ENCODE measurements at places on chromosomes 1 and 21.

GRCh38 chr1:59375321-59376220, 78.7 kb downstream of the FGGY start:
- no peaks in the 10 kb centered on the region for H3K4me1 ChIP-seq
- H3K36me3 ChIP-seq = no peaks in the 10 kb centered on the region
- no peak for DNase-seq
- no peak overlapping the region for H3K4me3 ChIP-seq
- no peaks in the 10 kb centered on the region for H3K27me3 ChIP-seq

DNA sequence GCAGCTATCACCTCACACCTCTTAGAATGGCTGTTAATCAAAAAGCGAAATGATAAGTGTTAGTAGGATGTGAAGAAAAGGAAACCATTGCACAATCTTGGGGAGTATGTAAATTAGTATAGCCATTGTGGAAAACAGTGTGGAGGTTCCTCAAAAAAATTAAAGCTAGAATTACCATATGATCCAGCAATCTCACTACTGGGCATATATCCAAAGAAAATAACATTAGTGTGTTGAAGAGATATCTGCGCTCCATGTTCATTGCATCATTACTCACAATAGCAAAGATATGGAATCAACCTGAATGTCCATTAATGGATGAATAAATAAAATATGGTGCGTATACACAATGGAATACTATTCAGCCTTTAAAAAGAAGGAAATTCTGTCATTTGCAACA, 68.9 kb downstream of the SNRPE start:
- no peaks in the 10 kb centered on the region for H3K36me3 ChIP-seq
- no peak for DNase-seq
- no peaks in the 10 kb centered on the region for H3K4me1 ChIP-seq
- no peak overlapping the region for H3K27ac ChIP-seq
- no peaks in the 10 kb centered on the region for H3K27me3 ChIP-seq

DNA sequence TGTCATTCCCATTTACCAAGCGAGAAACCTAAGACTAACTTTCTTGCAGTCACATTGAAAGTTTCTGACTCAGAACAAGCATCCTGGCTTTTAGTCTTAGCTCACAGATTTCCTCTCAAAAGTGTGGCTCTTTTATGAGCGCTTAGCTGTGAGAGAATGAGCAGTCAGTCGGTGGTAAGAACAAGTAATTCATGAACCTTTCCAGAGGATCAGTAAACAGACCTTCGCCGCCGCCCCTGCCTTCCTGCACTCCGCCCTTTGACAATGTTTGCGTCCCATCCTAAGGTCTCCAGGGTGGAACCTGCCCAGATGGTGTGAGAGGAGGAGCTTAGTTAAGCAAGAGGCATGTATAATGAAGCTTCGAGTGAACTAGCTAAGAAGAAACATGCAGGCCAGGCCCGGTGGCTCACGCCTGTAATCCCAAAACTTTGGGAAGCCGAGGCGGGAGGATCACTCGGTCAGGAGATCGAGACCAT, 142.4 kb downstream of the GLUL start:
- no peak overlapping the region for H3K4me3 ChIP-seq
- H3K27ac ChIP-seq = no peak overlapping the region
- no peaks in the 10 kb centered on the region for H3K27me3 ChIP-seq
- no peaks in the 10 kb centered on the region for H3K4me1 ChIP-seq
- no peaks in the 10 kb centered on the region for H3K36me3 ChIP-seq

- H3K4me1 ChIP-seq = peaks cover 5% of the 10 kb centered on the region
- H3K27ac ChIP-seq = no peak overlapping the region
- no peaks in the 10 kb centered on the region for H3K36me3 ChIP-seq
- no peak for DNase-seq
- H3K4me3 ChIP-seq = no peak overlapping the region
Observed at GRCh38 chr1:215526147-215526845, 40.8 kb upstream of the KCTD3 start.

DNA sequence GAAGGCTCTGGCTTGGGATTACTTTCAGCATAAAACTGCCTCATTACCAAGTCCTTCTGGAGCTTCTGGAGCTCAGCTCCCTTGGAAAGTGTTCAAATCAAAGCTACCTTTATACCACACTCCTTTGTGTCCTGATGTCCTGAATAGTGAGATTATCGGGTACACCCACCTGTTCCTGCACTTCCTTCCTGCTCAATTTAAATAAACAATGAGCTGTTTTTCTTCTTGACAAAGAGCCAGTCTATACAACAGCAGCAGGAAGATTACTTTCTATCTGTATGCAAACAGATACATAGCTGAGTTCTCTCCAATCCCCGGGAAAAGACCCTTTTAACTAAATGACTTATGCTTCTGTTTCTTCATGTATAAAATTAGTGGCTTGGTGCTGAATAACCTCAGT, 258.0 kb upstream of the FMN2 start:
- H3K4me1 ChIP-seq = no peaks in the 10 kb centered on the region
- no peaks in the 10 kb centered on the region for H3K27me3 ChIP-seq
- no peak for DNase-seq
- no peak overlapping the region for H3K4me3 ChIP-seq

GRCh38 chr1:55718758-55719671, 503.9 kb upstream of the USP24 start:
- no peaks in the 10 kb centered on the region for H3K36me3 ChIP-seq
- peak overlapping the region; percentile 6 for H3K27ac ChIP-seq
- H3K4me1 ChIP-seq = no peaks in the 10 kb centered on the region
- peak; percentile 73 for DNase-seq

- no peak for DNase-seq
- no peak overlapping the region for H3K4me3 ChIP-seq
- no peaks in the 10 kb centered on the region for H3K4me1 ChIP-seq
Observed at GRCh38 chr1:24384251-24385090, 29.1 kb downstream of the STPG1 start.

GRCh38 chr1:54310439-54311328, 95.5 kb downstream of the SSBP3 start:
- no peak overlapping the region for H3K27ac ChIP-seq
- H3K4me1 ChIP-seq = no peaks in the 10 kb centered on the region

DNA sequence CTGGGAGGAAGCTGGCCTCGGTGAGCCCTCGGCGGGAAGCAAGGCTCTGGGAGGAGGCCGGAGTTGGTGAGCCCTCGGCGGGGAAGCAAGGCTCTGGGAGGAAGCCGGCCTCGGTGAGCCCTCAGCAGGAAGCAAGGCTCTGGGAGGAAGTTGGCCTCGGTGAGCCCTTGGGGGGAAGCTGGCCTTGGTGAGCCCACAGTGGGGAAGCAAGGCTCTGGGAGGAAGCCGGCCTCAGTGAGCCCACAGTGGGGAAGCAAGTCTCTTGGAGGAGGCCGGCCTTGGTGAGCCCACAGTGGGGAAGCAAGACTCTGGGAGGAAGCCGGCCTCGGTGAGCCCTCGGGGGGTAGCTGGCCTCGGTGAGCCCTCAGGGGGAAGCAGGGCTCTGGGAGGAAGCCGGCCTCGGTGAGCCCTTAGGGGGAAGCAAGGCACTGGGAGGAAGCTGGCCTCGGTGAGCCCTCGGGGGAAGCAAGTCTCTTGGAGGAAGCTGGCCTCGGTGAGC, 36.0 kb downstream of the KRTAP10-1 start:
- H3K27ac ChIP-seq = no peak overlapping the region
- no peaks in the 10 kb centered on the region for H3K4me1 ChIP-seq
- no peak overlapping the region for H3K4me3 ChIP-seq
- H3K36me3 ChIP-seq = no peaks in the 10 kb centered on the region
- DNase-seq = no peak

- H3K4me3 ChIP-seq = no peak overlapping the region
- H3K27ac ChIP-seq = no peak overlapping the region
- no peaks in the 10 kb centered on the region for H3K4me1 ChIP-seq
- no peaks in the 10 kb centered on the region for H3K27me3 ChIP-seq
- no peak for DNase-seq
Observed at GRCh38 chr1:162782671-162783070, 7.8 kb upstream of the HSD17B7 start.

GRCh38 chr1:98732985-98733781, 71.7 kb downstream of the SNX7 start:
- no peaks in the 10 kb centered on the region for H3K4me1 ChIP-seq
- no peak for DNase-seq
- H3K4me3 ChIP-seq = no peak overlapping the region
- H3K27ac ChIP-seq = no peak overlapping the region
- no peaks in the 10 kb centered on the region for H3K36me3 ChIP-seq

DNA sequence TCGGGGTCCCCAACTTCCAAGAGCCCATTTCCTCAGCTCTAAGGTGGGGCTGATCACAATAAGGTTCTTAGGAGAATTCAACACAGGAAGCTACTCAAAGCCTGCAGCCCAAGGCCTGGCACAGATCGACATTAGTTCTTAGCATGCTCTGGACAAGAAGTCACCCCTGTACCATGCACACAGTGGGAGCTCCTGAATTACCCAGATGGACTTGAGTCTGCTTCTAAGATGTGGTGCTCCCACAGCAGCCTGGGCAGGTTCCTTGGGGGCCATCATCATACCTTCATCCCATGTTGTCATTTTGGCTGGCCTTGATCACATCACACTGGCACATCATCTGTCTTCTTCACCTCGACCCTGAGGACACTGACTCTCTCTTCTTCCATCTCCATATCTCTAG, 153.3 kb upstream of the VAMP3 start:
- no peaks in the 10 kb centered on the region for H3K4me1 ChIP-seq
- H3K4me3 ChIP-seq = no peak overlapping the region
- H3K27ac ChIP-seq = no peak overlapping the region
- no peaks in the 10 kb centered on the region for H3K36me3 ChIP-seq

DNA sequence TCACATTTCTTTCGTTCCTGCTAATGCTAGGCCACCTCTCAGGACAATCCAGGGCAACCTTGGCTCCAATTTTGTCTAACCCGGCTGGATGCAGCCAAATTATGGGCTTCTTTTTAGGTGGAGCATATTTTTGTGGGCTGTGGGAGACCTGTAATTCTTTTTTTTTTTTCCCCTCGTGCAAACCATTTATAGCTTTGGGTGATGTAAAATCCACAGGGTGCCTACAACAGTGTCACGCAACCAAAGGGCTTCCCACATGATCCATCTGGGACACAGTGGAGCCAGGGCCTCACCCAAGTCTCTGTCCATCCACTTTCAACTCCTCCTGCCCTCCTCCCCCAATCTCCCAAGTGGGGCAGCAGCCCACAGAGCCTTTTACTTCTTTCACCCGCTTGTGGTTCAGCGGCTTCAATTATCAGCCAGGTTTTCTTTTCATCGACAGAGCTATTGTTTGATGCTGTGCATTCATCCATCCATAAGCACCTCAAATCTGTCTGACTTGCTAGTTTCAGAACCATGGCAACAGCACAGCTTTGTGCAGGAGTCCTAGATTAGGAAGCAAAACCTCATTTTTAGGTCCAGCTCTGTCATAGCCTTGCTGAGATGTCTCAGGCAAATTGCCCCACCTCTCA, 10.0 kb upstream of the OVAAL start:
- no peak overlapping the region for H3K4me3 ChIP-seq
- H3K4me1 ChIP-seq = no peaks in the 10 kb centered on the region
- H3K36me3 ChIP-seq = no peaks in the 10 kb centered on the region
- no peak for DNase-seq
- no peak overlapping the region for H3K27ac ChIP-seq

DNA sequence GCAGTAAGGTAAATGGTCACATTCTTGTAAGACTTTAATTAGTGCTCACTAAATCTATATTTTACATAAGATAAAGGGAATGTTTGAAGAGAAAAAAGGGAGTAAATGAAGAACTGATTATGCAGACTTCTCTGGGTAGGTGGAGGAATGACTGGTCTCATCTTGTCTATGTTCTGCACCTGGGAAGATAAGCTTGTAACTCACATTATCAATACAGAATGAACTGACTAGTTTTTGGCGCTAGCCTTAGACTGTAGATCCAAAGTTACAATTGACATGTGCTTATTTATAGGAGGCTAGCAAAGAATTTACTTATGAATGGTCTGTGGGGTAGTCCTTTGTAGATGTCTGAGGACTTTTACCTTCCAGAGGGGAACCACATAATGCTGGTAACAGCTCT, 214.9 kb upstream of the RAB4A start:
- H3K36me3 ChIP-seq = no peaks in the 10 kb centered on the region
- no peak for DNase-seq
- no peaks in the 10 kb centered on the region for H3K27me3 ChIP-seq
- no peak overlapping the region for H3K4me3 ChIP-seq
- H3K4me1 ChIP-seq = peaks cover 13% of the 10 kb centered on the region

DNA sequence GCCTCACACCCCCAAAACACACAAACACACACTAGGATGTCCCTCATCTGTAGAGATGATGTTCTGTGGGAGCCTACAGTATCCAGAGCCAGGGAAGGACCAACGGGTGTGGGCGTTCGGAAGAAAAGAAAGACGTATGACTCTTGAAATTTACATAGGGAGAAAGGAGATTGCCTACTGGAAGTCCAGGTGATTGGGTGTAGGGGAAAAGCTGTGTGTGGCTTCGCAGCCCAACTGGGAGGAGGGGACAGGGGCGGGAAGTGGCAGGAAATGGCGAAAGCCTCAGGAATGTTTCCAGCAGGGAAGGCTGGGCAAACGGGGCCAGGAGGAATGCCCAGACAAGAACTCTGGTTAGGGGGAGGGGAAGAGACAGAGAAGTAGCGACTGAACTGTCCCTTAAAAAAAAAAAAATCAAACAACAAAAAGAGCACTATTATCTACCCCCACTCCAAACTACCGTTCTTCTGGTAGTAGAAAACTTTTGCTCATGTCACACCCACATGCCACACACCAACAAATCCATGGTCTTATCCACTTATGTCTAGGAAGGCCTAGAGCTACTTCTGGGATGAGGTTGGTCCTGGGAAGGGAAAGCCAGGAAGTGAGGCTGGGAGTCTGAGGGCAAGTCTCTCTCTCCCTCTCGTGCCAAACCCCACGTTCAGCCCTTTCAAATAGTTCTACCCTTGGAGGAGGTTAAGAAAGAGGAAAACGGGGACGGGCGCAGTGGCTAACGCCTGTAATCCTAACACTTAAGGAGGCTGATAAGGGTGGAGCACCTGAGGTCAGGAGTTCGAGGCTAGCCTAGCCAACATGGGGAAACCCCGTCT, 1.8 kb upstream of the CKS1B start:
- H3K27ac ChIP-seq = peak overlapping the region; percentile 100
- peaks cover 19% of the 10 kb centered on the region for H3K4me1 ChIP-seq
- H3K27me3 ChIP-seq = no peaks in the 10 kb centered on the region

DNA sequence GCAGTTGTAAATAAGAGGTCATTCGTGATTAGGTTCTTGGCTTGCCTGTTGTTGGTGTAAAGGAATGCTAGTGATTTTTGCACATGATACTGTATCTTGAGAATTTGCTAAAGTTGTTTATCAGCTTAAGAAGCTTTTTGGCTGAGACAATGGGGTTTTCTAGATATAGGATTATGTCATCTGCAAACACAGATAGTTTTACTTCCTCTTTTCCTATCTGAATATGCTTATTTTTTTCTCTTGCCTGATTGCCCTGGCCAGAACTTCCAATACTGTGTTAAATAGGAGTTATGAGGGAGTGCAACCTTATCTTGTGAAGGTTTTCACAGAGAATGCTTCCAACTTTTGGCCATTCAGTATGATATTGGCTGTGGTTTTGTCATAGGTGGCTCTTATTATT, 576.1 kb upstream of the RGS18 start:
- H3K27ac ChIP-seq = no peak overlapping the region
- H3K27me3 ChIP-seq = no peaks in the 10 kb centered on the region
- no peaks in the 10 kb centered on the region for H3K4me1 ChIP-seq

DNA sequence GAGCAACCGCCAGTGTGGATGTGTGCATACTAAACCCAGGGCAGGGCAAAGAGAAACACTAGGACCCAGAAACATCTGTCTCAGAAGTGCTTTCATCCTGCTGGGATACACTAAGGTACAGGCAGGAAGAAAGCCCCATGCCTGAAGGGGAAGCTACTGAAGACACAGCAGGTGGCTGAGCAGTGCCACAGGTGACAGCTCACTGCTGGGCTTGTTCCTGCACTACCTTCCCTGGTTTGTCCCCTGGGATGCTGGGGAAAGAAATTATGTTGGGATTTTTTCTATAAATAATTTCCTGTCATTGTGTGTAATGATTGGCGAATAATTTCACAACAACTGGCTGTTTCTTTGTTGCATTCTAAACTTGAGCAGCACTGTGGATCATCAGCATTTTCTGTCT, 245.3 kb upstream of the RAB4A start:
- no peak for DNase-seq
- H3K4me1 ChIP-seq = peaks cover 4% of the 10 kb centered on the region
- no peak overlapping the region for H3K27ac ChIP-seq
- no peak overlapping the region for H3K4me3 ChIP-seq
- H3K27me3 ChIP-seq = no peaks in the 10 kb centered on the region
